ENCODE measurements at places on chromosomes 2 and 18.

GRCh38 chr2:151472966-151473365 is 63.3 kb downstream of the RIF1 start:
- no peak for DNase-seq

DNA sequence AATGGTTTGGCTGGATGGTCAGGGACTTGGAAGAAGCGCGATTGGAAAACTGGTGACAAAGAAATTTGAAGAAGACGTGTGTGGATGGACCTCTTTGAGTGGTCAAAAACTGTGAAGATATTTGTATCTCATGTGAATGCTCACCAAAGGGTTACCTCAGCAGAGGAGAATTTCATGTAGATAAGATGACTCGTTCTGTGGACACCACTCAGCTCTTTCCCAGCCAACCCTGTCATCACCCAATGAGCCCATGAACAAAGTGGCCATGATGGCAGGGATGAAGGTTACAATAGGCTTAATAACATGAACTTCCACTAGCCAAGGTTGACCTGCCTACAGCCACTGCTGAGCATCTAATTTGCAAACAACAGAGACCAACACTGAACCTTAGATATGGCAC is 248.3 kb downstream of the KCNE4 start:
- no peak for DNase-seq

GRCh38 chr2:66578054-66578686 is 143.2 kb downstream of the MEIS1 start:
- no peak for DNase-seq

DNA sequence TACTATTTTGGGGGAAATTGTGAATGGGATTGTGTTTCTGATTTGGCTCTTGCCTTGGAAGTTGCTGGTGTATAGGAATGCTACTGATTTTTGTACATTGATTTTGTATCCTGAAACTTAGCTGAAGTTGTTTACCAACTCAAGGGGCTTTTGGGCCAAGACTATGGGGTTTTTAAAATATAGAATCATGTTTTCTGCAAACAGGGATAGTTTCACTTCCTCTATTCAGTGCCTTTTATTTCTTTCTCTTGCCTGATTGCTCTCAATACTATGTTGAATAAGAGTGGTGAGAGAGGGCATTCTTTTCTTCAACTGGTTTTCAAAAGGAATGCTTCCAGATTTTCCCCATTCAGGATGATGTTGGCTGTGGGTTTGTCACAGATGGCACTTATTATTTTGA is 1383.8 kb upstream of the ACVR2A start:
- no peak for DNase-seq

- no peak for DNase-seq
Observed at GRCh38 chr2:134773335-134773734, 54.5 kb upstream of the TMEM163 start.

DNA sequence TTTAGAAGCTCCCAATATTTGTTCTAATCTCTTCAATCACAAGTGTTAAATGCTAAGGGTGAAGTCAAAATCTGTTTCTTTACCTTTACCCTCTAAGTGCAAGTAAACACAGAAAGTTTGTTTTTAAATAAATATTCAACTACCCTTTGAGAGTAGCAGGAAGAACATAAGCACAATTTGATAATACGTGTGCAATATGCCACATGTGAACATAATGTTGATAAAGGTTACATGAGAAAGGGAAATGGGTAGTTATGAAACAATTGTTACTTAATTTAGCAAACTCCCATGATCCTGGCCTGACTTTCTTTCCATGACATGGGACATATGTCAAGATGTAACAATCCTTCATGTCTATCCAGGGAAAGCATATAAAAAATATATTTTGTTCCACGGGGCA is 7.1 kb downstream of the SPRED2 start:
- no peak for DNase-seq

DNA sequence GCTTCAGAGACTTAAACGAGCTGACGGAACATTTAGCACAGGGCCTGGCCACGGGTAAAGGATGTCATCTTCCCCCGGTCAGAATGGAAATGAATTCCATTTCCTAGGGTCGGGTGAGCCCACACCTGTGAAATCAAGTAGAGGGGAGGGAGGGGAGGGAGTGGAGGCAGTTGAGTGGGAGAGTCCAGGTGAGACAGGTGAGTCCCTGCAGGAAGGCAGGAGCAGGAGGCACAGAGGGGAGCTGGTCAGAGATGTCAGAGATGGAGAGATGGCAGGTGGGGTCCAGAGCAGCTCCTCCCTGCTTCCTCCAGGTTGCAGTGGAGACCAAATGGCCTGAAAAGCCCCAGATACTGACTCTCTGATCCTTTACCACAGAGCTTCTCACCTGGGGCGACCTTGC is 55.2 kb downstream of the SH3BP4 start:
- DNase-seq: no peak

GRCh38 chr2:240933048-240933965 is 27.2 kb downstream of the CROCC2 start:
- DNase-seq: no peak

- no peak for DNase-seq
Observed at GRCh38 chr2:148194882-148195281, 174.0 kb downstream of the MBD5 start.

- peak; percentile 57 for DNase-seq
Observed at GRCh38 chr2:9780368-9781130, 62.7 kb upstream of the TAF1B start.

GRCh38 chr18:37270038-37270665 is 295.4 kb downstream of the CELF4 start:
- DNase-seq: peak; percentile 9

DNA sequence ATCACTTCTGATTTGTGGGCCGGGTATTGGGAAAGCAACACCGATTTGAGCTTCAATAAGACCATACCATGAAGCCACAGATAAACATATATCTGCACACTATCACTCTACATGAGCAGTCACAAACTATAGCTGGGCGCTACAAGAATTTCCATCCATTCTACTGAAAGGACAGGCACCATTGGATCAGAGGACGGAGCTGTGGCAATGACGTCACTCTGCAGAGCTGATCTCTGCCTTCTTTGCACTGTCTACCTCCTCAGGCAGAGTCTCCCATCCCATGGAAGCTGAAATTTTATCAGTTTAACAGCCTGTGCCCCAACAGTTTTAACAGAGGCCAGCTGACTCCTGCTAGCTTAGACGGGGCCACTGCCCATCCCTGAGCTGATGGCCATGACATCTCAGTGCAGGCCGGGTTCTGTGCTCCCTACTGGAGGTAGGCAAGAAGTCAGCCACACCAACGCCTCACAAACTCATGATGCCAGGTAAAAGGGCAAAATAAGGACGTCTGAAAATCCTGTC is 389.6 kb upstream of the SALL3 start:
- DNase-seq: no peak

GRCh38 chr2:108607706-108608301 is 73.5 kb downstream of the LIMS1 start:
- no peak for DNase-seq

GRCh38 chr2:157127249-157128012 is 130.1 kb upstream of the GALNT5 start:
- no peak for DNase-seq

DNA sequence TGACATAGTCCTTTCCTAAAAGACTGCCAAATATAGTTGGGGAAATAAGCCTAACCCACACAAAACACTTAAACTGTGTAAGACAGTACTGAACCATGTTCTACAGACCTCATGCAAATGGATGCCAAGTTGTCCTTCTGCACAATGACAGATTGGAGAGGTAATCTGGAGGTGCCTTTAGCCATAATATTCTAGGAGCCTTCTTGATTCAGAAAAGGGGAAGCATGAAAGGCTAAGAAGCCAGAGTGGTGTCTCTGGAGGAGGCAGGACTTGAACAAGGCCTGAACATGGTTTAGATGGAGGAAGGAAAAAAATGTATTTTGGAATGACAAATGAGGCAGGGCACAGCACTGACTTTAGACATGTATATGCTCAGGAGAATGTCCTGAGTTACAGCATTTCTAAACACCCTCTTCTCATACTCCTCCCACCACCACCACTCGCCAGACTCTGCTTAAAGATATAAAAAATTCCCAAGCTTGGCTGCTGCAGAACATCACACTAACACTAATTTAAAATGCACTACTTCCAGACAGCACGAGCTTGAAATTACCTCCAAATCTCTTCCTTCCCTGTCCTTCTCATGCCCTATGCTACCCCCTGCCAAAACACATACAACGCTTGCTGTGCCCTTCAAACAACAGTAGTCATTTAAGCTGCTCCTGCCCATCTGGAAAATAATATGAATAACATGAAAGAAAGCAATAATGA is 110.4 kb downstream of the ANKRD44 start:
- DNase-seq: no peak

GRCh38 chr2:241062389-241063092 is 39.5 kb downstream of the MTERF4 start:
- no peak for DNase-seq

GRCh38 chr2:239223310-239224198 is 177.3 kb downstream of the HDAC4 start:
- DNase-seq: no peak

GRCh38 chr2:108918941-108919341 is 70.1 kb downstream of the EDAR start:
- no peak for DNase-seq

DNA sequence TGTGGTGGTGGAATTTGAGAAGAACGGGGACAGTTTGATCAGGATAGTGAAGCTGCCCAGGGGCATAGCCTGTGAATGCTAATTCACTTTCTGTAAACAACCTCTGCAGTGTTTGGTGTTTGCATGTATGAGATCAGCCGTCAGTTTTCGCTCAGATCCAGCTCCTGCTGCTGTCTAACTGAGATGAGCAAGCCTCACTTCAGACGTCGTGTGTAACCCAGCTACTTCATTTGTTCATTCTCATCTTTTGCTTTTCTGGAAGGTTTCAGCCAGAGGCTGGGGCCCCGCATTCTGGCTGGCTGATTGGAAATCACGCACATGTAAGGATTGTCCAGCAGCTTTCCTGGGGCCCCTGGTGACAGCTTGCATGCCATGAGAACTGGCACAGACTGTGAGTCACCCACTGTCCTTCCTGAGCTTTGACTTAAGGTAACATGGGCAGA is 48.9 kb downstream of the LDLRAD4 start:
- no peak for DNase-seq

GRCh38 chr2:26237868-26238267 is 6.6 kb downstream of the HADHA start:
- no peak for DNase-seq

GRCh38 chr2:112812318-112813267 is 24.0 kb downstream of the IL1B start:
- no peak for DNase-seq

DNA sequence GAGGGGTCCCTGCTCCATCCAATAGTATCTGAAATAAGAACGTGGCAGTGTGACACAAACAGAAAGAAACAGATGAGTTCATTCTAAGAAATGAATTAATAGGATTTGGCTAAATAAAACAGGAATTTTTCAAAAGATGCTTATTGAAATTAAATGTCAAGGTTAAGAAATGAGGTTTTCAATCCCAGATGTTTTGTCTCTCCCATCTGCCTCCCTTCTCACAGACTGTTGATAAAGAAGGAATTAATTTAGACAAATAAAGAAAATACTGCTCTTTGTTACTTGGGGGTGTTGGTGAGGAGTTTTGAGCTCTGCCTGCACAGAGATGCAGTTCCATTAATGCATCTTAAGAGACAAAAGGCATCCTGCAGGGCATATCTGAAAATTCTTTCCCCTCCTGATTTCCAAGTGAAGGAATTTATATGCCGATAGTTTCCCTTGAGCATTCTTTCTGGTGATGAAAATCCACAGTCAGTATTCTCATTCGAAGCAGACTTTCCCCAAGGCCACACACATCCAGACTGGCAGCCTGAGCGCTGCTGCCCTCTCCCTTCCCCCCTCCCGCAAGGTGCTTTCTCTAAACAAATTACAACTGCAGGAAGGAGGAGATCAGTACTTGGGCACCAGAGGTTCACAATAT is 385.4 kb upstream of the RND3 start:
- DNase-seq: no peak

- DNase-seq: no peak
Observed at GRCh38 chr2:234963773-234964615, 12.2 kb downstream of the SH3BP4 start.

GRCh38 chr2:78778756-78779510 is 246.6 kb upstream of the REG3G start:
- no peak for DNase-seq

DNA sequence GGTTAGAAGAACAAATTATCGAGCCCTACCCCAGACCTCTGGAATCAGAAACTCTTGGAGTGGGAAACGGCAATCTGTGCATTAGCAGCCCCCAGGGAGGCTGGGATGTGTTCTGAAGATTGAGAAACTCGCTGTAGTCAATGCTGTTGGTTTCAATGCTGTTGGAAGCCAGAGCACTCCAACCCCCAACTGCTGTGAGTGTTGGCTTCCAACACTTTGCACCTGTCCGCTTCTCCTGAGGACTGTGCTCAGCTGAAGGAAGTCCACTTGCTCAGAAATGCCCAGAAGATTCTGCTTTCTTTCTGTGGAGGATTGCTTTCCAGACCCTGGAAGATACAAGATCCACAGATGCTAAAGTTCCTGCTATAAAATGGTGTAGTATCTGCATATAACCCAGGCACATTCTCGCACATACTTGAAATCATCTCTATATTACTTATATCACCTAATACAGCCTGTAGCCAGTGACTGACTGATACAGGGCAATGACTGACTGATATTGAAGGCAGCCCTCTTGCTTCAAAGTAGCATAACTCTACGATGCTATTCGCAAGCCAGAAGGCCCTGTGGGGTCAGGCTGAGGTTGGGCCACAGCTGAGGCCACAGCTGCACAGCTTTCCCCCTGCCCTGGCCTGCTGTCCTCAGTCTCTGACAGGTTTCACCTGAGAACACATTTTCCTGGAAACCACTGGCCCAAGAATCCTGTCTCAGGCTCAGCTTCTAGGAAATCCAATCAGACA is 757.7 kb upstream of the ID2 start:
- DNase-seq: no peak

- no peak for DNase-seq
Observed at GRCh38 chr2:46816151-46816845, 99.3 kb downstream of the MCFD2 start.

DNA sequence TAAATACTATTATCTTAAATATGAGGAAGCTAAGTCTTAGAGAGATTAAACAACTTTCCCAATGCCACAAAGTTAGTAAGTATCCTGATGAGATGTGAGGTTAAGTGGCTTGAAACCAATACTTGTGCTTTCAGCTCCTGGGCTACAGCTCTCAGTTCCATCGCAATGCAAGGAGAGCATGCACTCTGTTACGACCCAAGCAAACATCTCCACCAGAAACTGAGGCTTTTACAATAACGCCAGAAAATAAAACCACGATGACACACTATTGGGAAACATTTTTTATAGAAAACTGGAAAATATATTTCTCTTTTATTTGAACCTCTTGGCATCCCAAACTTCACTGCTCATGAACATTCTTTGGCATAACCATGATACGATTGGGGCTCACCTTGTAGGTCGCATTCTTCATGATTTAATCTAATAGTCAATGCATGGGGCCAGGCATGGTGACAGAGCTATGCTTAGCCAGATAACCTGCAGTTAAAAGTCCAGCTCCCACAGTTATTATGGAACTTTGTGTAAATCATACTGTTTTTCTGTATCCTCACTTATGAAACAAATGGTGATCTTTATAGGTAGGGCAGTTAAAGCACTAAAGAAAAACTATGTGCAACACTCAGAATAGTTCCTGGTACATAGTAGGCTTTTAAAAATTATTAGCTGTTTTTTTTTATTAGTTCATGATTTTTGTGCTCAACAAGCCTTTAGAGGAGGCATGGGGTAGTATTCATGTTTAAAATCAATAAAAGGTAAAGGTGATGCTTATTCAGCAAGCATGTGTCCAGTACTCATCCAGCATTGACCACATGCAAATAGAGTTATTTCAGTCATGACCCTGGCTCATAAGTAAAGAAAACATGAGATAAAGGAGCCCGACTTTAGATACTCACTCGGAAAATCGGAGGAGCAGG is 238.3 kb upstream of the TRIB2 start:
- DNase-seq: no peak

- DNase-seq: no peak
Observed at GRCh38 chr2:65300134-65300760, 72.6 kb downstream of the ACTR2 start.

Measured in T-helper 2 cell treated with Interferon-gamma antibody and Interleukin-4, amounts not matched to agents 5 μg/mL and 100 μg/mL, for 36 hours (primary cell).